Left forelimb (tissue), 1 donor: ENCODE measurements at places on chromosomes 6 and 20.

DNA sequence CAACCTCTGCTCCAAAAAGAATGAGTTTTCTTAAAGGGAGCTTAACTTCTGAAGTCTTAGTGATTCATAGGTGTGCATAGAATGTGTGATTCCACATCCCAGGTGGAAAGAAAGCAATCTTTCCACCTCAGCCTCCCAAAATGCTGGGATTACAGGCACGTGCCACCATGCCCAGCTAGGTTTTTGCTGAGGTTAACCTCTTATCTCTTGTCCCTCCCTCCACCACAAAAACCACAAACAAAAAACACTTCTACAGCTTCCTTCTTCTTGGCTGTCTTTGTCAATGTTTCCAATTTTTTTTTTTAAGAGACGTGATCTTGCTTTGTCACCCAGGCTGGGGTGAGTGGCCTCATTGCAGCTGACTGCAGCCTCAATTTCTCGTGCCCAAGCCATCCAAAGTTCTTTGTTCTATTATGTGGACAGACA is 8.1 kb upstream of the CSE1L start:
- DNase-seq: no peak

DNA sequence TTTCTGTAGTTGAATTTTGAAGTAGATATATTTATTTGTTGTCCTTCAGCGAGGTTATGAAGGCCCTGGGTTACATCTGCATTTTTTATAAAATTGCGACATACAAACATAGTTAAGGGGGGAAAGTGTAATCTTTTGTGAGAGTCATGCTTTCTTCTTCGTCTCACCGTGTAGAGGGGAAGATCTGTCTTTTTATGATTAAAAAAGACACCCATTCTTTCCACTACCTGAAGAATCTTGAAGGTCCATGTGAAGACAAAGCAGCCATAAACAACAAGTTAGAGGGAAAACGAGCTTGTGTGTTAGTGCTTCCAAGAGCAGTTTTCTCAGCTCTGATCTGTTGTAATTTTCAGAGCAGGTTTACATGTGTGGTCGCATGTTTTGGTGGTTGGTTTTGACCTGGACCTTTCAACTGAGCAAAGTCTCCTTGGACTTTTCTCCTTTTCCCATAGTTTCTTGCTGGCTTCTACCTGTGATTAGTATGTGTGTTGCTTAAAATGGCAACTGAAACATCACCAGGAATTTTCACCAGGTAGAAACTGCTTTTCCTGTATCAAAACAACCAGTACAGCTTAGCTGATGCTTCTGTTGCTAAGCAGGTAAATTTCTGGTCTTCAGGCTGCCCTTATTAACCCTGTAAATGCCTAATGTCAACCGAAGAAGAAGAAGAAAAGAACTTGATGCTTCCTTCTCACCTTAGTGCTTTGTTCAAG is 37.3 kb downstream of the RREB1 start:
- DNase-seq: no peak

DNA sequence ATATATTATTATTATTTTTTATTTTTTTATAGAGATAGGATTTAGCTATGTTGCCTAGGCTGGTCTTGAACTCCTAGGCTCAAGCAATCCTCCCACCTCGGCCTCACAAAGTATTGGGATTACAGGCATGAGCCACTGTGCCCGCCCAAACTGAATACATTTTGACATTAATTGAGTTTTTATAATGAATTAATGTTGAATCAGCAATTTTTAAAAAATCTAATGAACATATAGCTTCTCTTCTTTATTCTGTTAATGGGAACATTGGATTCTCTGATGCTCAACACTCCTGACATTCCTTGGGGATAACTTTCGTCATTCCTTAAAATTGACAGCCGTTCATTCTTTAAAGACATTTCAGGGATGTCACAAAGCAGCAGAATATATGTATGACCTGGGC is 52.4 kb downstream of the ANKS1A start:
- no peak for DNase-seq

DNA sequence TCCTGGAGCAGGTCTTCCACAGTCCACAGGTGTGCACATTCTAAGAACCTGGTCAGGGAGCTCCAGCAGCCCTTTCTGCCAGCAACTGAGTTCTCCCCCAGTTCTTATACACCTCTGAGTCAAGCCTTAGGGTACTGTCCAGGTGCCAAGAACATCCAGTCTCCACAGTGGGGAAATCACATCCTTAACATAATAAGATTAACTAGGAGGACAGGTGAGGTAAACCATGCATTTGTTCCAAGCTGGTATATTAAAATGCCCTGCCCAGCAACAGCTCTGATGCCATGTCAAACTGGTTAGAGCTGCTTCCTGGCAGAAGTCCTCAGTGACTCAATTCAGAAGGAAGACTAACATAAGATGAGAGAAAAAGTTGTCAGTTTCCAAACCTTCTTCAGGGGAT is 303.9 kb upstream of the SGK1 start:
- no peak for DNase-seq

- DNase-seq: peak; percentile 69
Observed at GRCh38 chr6:75203721-75204120, 2.1 kb downstream of the COL12A1 start.

- no peak for DNase-seq
Observed at GRCh38 chr6:122712448-122713137, 66.9 kb upstream of the FABP7 start.

DNA sequence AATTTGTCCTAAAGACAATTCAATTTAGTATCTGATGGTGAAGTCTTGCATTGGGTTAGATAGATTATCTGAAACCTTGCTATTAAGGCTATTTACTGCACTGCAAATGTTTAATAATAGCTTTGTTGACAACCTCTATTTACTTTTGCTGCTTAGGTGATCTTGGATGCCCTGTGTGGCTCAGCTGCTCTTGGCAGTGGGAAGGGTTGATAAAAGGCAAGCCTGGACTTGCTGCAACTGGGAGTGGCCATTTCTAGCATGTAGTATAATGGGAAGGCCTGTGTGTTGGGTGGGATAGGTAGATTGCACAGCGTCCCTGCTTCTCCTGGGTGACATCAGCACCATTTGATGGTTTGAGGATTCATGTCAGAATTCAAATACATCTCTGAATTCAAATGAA is 49.1 kb downstream of the ARMC2 start:
- no peak for DNase-seq

DNA sequence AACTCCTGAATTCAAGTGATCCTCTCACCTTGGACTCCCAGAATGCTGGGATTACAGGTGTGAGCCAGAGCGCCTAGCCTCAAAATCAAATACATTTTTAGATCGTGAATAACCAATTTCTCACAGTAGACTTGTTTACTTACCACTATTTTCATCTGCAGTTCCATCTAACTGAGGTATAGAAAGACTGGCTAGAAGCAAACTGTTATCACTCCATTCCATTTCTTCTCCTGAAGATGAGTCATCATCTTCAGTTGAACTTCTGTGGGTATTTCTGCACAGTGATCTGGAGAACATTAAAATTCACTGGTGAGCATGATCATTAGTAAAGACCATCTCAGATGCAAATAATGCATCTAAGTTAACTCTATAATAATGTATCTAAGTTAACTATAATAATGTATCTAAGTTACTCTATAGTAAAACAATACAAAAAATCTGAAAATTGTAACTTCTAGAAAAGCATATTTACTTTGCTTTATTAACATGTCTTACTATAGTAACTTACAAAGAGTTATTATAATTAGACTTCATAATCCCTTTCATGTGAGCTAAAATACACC is 105.4 kb downstream of the REV3L start:
- no peak for DNase-seq

DNA sequence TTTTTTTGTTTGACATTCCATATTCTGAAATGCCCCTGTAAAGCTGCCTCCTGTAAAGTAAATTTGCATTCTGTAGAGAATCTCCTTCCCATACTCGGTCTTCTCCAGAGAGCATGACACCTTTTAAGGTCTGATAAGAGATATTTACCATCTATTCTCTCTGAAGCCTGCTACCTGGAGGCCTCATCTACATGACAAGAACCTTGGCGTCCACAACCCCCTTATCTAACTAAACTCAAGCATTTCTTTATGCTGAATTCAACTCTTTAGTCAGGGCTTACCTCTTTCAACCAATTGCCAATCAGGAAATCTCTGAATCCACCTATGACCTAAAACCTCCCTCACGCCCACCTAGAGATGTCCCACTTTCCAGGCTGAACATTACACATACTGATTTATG is 51.6 kb downstream of the FAM184A start:
- DNase-seq: no peak

DNA sequence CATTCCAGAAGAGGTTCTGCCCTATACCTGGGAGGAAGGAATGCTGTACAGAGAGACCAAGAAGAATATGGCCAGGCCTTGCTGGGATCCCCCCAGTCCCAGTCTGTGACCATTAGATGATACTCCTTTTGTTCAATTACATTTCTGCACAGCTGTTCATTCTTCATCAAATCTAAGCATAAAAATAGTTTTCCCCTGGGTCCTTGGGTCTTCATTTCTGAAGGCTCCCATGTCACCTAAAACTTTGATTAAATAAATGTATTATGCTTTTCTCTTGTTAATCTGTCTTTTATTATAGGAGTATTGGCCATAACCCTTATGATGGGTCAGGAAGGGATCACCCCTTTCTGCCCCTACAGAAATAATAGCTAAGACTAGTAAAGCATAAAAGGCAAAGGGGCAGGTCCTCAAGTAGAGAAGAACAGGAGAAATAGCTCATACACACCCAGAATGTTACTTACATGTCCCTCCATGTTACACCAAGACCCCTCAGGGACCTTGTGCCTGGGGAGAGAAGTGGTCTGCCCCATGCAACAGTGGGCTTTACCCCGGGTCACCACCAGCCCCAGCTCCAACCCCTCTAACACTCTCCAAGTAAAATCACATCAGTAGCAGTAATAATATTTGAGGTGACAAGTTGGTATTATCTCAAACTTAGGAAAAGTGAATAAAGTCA is 2.1 kb upstream of the LTA start:
- DNase-seq: no peak

GRCh38 chr20:43459022-43459942 is 1.6 kb downstream of the SRSF6 start:
- no peak for DNase-seq

GRCh38 chr20:16611817-16612216 is 38.6 kb upstream of the KIF16B start:
- DNase-seq: no peak

DNA sequence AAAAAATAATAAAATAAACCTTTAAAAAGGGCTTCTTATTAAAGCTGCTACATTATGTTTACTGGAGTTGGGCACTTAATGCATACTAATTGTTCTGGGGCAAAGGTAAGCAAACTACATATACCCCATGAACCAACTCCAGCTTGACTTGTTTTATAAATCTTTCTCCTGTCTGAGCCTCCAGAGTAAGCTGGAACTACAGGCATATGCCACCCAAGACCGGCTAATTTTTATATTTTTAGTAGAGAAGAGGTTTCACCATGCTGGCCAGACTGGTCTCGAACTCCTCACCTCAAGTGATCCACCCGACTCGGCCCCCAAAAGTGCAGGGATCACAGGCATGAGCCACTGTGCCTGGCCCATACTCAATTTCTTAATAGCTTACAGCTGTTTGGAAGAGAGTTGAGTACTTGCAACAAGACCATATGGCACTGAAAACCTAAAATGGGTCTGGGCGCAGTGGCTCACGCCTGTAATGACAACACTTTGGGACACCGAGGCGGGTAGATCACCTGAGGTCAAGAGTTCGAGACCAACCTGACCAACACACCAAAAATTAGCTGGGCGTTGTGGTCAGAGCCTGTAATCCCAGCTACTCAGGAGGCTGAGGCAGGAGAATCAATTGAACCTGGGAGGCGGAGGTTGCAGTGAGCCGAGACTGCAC is 19.9 kb downstream of the ROMO1 start:
- DNase-seq: no peak

- no peak for DNase-seq
Observed at GRCh38 chr6:7021301-7021700, 86.5 kb upstream of the RREB1 start.

DNA sequence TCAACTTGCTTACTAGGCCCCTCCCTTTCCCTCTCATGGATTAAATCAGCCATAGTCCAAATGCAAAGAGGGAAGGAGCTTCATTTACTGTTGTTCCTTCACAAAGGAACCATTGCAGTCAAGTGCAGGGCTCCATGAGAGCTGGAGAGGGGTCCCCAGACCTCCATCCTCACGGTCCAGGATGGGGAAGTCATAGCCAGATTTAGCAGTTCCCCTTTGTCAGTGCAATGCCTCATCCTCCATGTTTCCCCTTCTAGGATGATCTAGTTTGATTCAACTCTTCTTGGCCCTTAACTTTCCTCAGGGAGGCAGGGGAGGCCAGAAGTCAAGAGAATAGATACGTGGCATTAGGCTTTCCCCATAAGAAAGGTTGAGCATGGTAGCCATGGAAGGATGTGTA is 66.5 kb upstream of the FUCA2 start:
- DNase-seq: no peak

GRCh38 chr6:108127826-108128225 is 38.0 kb upstream of the NR2E1 start:
- no peak for DNase-seq

GRCh38 chr20:54004445-54004844 is 65.9 kb downstream of the BCAS1 start:
- no peak for DNase-seq

GRCh38 chr20:51573576-51574243 is 31.2 kb upstream of the NFATC2 start:
- DNase-seq: no peak

DNA sequence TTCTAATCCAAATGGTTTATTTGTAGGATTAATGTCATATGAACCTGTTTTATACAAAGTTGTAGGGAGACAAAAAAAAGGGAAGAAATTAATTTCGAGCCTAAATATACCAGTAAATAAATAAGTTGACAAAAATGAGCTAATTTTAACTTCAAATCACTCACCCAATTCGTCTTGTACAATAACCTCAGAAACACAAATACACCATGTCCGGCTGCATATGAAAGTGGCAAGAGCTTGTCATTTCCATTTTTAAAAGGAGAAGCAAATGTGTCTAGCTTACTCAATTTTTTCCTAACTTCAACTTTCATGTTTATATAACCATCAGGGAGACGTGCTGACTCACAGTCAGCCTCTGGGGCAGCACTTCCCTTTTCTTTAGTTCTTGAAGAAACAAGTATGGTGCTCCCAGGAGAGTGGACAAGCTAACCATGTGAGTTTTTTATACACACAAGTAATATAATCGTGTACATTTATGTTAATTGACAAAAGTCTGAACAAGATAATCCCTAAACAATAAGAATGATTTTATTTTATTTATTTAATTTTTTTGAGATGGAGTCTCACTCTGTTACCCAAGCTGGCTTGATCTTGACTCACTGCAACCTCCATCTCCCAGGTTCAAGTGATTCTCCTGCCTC is 55.5 kb upstream of the SGK1 start:
- DNase-seq: no peak

GRCh38 chr6:32148289-32149091 is 3.2 kb downstream of the PRRT1 start:
- no peak for DNase-seq

GRCh38 chr20:4180356-4180755 is 165.0 kb upstream of the RNF24 start:
- DNase-seq: no peak

GRCh38 chr20:32125506-32125905 is 16.0 kb downstream of the TM9SF4 start:
- no peak for DNase-seq
